ENCODE measurements at places on chromosomes 11 and 22.
A peak's percentile ranks its signal among the peaks of the same experiment; 100 is the strongest.

GRCh38 chr11:72308226-72309073 lies 64.5 kb upstream of the PHOX2A start:
- DNase-seq = peak; percentile 88

DNA sequence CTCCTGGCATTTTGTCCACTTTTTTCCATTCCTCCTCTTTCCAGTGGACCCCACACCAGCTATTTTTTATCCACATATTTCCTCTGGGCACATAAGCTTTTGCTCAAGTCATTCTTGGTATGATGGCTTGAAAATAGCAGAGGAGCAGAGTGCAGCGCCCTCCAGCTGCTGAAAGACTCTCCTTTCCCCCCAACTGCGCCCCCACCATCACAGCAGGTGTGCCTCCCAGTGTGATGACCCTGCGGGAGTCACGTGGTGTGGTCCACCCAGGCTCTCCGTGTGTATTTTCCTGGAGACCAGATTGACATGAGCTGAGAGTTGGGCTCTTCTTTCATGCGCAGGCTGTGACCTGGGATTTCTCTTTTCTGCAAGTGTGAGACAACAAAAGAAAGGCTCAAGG lies 1241.6 kb downstream of the TBC1D22A start:
- no peak for DNase-seq

- DNase-seq = no peak
These were observed 3.3 kb downstream of the TMEM121B start for GRCh38 chr22:17117890-17118289.

DNA sequence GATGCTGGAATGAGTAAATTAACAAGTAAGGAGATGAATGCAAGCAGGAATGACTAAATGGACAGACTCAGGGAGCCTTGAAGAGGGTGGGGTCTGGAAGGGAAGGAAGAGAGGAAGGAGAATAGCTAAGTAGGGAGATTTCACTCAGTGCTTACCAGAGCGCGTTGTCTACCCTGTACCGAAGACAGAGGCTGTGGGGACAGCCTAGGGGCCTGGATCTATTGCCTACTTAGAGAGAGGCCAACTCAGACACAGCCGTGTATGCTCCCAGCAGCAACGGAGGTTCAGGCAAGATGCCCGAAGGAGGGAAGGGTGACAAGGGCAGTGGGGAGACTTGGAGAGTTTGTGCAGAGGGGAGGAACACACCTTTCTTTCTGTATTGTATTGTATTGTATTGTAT lies at the start of gene FOLR2:
Gene FOLR2 (plus strand): TSS at position 157 of the 400 bp plus-strand sequence. CDS start 1,791 bp downstream, outside the sequence.
- DNase-seq = no peak
